ENCODE measurements at places on chromosomes 11 and 22. TPM values are rescaled to one million over a fixed set of nuclear protein-coding genes. Genes with fewer than 3 reads are reported as not detected.

Gene MYO7A
- 9.1 TPM for total RNA-seq

Gene PAX6
- not detected for total RNA-seq

Gene ASPHD2
- total RNA-seq: 0.66 TPM

Gene SLC22A12
- total RNA-seq: not detected

Gene NXPE2
- total RNA-seq: 0.42 TPM

All from esophagus muscularis mucosa (tissue), 4 donors.